ENCODE measurements at places on chromosomes 6 and 20.

- no peak for DNase-seq
These were observed 154.2 kb upstream of the PROKR2 start for GRCh38 chr20:5470943-5471342.

GRCh38 chr20:57738484-57738883, 28.7 kb upstream of the PMEPA1 start:
- DNase-seq = no peak

DNA sequence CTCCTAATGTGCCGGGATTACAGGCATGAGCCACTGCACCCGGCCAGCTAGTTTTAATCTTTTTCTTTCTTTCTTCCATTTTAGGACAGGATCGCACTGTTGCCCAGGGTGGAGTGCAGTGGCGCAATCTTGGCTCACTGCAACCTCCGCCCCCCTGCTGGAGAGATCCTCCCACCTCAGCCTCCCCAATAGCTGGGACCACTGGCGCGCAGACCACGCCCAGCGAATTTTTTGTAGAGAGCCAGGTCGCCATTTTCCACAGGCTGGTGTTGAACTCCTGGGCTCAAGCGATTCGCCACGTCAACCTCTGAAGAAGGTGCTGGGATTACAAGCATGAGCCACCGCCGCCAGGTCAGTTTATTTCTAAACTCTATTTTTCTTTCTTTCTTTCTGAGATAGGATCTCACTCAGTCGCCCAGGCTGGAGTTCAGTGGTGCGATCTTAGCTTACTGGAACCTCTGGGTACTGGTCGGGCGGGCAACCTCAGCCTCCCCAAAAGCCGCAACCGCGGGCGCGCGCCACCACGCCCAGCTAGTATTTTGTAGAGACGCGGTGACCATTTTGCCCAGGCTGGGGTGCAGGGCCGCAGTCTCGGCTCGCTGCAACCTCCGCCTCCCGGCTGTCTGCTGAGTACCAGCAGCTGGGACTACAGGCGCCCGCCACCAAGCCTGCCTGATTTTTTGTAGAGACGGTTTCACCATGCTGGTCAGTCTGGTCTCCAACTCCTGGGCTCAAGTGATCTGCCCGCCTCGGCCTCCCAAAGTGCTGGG, 20.0 kb upstream of the LIN28B start:
- DNase-seq = no peak

GRCh38 chr6:152146385-152146784, 338.9 kb downstream of the ESR1 start:
- DNase-seq = no peak

DNA sequence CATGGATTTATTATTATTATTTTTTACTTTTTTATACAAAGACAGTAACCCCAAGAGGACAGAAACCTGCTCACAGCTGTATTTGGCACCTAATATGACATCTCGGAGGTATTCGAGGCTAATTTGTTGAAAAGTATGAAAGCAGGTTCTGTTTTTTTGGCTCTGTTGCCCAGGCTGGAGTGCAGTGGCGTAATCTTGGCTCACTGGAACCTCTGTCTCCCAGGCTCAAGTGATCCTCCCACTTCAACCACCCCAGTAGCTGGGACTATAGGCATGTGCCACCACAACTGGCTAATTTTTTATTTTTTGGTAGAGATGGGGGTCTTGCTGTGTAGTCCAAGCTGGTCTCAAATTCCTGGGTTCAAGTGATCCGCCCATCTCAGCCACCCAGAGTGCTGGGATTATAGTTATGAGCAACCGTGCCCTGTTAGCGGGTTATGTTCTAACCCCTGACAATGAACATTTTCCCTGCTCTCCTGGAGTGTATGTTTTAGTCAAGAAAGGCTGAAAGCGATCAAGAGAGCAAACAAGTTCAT, 53.7 kb upstream of the ZNF217 start:
- DNase-seq = no peak

GRCh38 chr6:166618251-166618650, 8.8 kb downstream of the RPS6KA2 start:
- no peak for DNase-seq

DNA sequence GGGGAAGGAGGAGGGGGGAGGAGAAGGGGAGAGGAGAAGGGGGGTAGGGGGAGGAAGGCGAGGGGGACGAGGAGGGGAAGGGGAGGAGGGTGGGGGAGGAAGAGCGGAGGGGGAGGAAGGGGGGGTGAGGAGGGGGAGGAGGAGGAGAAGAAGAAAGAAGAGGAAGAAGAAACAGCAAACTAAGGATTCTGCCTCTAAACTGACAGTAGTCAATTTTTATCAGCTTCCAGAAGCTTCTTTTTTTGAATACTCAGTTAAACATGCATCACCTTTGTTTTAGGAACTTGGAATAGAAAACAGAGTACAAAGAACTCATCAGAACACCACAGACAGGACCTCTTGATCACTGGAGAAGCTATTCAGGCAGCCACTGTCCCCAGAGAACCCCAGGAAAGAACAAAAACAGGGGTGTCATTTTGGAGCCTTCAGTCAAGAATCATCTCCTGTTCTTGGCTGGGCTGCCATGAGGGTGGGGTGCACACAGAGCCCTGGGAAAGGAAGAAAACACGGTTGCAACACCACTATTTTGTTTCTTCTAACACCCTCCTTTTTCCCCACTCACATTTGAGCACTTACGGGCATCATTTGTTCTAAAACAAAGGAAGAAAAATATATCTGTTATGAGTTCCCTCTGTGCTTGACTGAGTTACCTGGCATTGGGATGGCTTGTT, 67.4 kb downstream of the TMEM170B start:
- DNase-seq = no peak

GRCh38 chr6:42778122-42778521, 3.7 kb upstream of the BICRAL start:
- DNase-seq = no peak

DNA sequence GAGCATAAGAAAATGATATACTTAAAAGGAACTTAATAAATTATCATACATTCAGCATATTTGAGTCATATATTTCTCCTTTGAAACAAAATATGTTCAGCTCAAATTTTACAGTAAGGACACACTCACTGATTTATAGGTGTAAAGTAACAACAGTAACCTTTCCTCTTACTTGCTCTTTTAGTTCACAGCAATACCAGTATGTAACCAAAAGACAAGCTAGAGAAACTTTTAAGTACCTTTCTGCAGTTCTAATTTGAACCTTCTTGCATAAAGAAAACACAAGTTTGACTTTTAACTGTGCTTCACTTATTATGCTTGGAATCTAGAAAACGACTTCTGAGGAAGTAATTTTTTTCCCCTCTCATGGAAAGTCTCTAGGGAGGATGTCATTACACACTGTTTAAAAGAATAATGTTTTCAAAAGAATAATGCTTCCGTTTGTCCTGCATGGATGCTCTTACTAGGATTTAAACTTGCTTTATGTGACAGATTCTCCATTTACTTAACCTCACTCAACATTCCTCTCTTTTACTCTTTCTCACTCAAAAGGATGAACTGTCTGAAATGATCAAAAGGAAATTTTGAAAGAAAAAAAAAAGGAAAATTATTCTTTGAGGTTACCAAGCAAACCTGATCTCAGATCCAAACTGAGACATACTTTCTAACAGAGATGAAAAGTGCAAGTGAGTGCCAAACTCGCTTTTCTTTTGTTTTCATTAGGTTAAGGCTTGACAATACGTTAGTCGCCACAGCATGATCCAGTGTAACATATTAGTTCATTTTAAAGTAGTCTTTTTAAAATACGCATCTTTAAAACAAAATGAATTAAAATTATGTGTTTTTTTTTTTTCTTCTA, 22.4 kb upstream of the CALHM6 start:
- no peak for DNase-seq

- no peak for DNase-seq
These were observed 838 bp downstream of the TNFAIP3 start for GRCh38 chr6:137867685-137868509.

- DNase-seq = no peak
These were observed 20.2 kb downstream of the SENP6 start for GRCh38 chr6:75621846-75622245.

DNA sequence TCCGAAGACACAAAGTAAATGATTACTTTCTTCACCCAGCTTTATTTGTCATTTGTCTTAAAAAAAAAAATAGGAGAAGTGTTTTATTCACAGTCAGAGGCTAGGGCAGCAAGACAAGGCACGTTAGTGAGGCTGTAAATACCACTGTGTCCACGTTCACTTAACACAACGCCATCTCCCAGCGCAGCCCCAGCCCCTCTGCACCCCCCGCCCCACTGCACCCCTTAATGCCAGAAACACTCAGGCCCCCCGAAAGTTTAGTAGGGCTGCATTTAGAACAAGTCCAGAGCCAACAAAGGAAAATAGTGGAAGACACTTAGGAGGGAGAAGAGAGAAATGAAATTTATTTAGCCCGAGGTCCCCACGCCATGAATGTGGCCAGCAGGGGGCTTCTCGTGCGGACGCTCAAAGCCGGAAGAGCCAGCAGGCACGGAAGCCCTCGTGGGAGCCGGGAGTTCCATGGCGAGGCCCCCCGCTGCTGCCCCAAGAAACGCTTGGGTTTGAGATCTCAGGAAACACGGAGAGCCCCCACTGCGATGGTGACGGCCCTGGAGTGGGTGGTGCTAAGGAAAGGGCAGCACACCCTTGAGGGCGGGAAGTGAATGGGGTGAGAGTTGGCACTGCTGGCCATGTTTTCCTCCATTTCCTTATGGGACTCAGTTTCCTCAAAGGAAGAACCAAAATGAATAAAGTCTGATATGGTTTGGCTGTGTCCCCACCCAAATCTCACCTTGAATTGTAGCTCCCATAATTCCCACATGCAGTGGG, 50.2 kb downstream of the IYD start:
- DNase-seq = peak; percentile 41

DNA sequence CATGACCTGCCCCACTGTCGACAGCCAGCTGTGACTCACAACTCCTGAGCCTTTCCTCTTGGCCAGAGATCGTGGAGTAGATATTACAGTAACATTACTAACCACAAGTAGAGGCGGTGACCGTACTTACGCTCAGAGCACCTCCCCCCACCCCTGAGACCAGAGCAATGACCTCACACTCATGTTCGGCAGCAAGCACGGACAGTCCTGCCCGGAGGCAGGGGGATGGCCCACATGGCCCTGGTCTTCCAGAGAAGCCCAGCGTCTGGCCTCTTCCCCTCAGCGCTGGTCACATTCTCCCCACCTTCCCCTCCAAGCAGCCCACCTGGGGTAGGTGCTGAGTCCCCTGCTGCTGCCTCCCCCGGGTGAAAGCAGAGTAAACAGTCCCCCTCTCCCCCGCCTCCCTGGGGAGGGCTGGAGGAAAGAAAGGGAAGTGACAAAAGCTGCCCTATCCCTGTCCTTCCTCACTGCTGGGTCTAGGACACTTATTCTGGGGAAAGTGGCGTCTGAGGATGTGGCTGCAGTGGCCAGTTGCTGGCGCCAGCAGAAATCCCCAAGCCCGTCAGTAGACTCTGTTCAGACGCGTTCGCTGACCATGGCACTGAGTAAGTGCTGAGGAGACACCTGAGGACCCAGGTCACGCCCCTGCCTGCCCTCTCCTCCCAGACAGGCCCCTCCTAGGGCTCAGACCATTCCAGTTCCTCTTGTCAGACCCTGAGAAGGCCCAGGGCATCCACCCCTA, 68.5 kb downstream of the MRPL14 start:
- DNase-seq = no peak

- DNase-seq = no peak
These were observed 14.7 kb upstream of the DST start for GRCh38 chr6:56657354-56657753.

- DNase-seq = no peak
These were observed 10.8 kb downstream of the DDX27 start for GRCh38 chr20:49230021-49230420.

DNA sequence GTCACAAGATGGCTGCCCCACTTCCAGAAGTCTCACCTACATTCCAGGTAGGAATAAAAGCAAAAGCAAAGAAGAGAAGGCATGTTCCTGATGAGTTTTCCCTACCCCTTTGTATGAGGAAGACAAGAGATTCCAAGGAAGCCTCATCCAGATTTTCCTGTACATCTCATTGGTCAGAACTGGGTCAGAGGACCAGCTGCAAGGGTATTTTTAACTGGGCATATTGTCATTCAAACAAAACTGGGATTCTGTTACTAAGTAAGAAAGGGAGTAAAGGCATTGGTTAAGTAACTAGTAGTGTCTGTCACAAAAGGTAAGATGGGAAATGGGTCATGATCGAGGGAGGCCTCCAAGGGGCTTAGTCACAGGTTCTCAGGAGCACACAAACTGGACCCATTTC, 28.2 kb upstream of the RIMS4 start:
- no peak for DNase-seq

- no peak for DNase-seq
These were observed 699.5 kb downstream of the QKI start for GRCh38 chr6:164114051-164114450.

- no peak for DNase-seq
These were observed 49.0 kb downstream of the PTPRT start for GRCh38 chr20:43140726-43141125.

DNA sequence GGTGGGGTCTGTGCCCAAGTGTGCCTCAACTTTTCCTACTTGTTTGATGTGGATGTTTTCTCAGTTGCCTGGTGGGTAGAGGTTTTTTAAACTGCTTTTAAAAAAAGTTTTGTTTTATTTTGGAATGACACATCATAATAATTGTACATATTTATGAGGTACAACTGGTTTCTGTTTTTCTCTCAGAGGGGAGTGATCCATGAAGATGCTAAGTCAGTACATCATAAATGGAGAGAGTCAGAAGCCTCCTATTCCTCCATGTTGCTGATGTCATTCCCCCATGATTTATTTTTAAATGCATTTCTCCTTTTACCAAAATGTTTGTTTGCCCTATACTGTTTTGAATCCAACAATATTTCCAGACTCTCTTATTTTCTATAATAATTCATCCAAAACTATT, 77.3 kb upstream of the CLVS2 start:
- DNase-seq = no peak

DNA sequence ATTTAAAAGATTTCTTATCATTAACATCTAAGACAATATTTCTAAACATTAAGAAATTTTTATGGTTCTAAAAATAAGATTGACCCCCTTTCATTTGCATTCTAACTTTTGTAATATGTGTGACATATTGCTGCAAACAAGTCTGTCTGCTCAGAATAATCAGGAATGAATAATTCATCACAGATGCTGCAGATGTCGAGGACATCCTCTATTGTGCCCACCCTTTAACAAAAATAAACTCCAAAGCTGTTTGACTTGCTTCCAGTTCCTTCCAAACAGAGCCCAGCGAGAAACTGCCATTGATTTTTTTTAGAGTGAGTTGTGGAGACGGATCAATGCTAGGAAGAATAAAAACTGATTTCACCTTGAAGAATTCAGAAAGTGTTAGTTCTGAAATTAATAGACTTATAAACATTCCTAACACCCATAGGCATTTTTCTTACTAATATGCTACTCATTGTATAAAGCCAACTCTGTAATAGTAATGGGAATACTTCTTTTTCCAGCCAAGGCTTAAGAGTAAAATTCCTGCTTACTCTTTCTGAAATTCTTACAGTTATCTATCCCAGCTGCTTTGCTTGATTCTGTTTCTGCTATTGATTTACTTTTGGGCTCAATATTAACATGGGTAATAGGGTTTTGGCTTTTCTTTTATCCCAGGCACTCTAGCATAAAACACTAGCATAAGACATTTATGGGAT, 244.8 kb upstream of the FAM83B start:
- no peak for DNase-seq
